ENCODE measurements at places on chromosomes 11 and 22.

- no peak for DNase-seq
These were observed 420.0 kb downstream of the CTTN start for GRCh38 chr11:70818351-70818750.

DNA sequence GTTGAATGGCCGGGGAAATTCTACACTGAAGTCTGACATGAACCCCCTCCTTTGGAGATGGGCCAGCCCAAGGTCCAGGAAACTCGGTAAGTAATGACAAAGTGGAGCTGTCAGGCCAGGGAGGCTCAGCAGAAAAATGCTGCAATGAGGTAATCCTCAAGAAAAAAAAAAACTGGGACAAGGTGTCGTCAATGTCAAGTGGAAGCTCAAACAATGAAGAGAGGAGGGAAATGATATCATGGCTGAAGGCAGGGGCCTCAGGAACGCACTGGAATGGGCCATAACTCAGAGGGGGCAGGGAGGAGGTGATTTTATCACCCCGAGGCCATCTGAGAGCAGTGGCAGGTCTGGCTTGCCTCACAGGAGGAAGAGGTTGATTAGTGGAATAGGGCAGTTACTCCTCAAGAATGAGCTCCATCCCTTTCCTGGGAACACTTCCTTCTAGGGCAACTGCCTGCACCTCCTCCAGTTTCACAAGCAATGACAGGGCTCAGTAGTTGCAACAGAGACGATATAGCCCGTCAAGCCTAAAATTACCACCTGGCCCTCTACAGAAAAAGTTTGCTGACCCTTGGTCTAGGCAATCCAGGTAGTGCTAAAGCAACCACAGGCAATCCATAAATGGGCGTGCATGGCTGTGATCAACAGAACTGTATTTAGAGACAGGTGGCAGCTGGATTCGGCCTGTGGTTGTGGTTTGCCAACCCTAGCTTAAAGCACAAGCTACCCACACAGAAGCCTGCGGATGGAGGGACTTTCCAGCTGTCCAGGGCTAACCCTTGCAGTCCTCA, 65.2 kb downstream of the FBXO7 start:
- DNase-seq, result no peak

DNA sequence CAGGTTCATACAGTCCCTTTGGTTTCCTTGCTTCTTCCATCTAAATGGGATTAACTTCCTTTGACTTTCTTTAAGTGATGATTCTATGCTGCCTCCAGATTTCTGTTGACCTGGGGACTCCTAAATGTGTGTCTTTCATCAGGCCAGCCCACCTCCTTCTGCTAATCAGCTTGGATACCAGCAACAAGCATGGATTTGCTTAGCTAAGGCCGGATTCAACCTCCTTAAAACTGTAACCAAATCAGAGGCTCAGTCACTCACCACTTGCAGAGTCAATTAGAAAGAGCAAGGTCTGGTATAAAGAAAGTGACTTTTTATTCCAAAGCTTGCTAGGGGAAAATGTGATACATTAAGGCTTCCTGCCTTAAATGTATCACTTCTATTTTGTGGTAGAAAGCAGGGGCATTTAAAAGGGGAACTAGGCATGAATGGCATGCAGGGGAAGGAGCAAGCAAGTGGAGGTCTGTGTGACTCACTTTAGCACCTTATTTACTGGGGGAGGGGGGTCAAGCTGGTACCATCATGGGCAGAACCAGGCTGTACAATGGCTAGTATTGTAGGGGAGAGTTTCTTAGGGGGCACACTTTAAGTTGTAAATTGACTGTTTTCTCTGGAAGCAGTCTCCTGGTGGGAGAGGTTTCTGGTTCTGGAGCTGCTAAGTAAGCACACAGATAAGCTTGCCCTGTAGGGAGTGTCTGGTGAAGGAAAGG, 239.0 kb upstream of the PDGFD start:
- DNase-seq, result no peak

- no peak for DNase-seq
These were observed 4.2 kb downstream of the THYN1 start for GRCh38 chr11:134248910-134249480.

- no peak for DNase-seq
These were observed 221.2 kb upstream of the BLID start for GRCh38 chr11:122337241-122337640.

DNA sequence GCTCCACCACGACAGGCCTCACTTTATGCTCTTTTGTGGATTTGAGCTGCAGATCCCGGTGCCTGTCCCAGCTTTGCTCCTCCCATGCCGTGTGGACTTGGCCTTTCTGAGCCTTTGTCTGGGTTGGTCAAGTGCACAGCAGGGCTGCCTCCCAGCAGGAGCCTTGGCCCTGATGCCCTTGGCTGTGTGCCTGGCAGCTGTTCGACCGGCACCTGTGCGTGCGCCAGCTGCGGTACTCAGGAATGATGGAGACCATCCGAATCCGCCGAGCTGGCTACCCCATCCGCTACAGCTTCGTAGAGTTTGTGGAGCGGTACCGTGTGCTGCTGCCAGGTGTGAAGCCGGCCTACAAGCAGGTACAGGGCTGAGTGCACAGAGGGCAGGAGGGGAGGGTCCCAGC, 46.5 kb downstream of the MYO7A start:
- DNase-seq, result no peak

GRCh38 chr22:23470811-23471389, 109.2 kb downstream of the IGLL1 start:
- DNase-seq, result no peak

- DNase-seq, result no peak
These were observed 62.8 kb downstream of the PHF21B start for GRCh38 chr22:44947049-44947448.

DNA sequence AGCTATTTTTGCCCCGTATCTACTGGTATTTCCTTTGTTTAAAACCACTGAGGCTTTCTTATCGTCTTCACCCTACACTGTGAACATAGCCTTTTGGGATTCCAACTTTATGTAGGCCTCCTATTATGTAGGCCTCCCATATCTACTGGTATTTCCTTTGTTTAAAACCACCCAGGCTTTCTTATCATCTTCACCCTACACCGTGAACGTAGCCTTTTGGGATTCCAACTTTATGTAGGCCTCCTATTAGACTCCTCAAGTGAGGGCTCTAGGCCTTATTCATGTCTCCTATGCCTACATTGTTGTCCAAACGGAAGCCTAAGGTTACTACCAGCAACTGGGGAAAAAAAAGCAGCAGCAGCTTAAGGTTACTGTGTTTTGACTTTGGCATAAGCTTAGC, 23.7 kb downstream of the CEP295 start:
- no peak for DNase-seq

DNA sequence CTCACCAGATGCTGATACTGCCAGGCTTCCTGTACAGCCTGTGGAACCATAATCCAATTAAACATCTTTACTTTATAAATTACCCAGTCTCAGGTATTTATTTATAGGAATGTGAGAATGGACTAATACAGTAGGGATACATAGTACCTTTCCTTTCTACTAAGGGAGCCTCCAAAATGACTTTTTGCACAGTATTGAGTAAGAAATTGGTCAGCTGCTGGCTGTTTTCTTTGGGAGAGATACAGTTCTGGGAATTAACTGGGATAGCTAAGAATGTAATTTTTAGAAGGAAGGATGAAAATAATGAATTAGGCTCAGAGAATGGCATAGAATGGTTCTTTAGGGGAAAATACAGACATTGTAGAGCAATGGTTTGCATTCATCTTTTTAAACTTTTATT, 426.0 kb upstream of the DDI1 start:
- DNase-seq, result no peak

DNA sequence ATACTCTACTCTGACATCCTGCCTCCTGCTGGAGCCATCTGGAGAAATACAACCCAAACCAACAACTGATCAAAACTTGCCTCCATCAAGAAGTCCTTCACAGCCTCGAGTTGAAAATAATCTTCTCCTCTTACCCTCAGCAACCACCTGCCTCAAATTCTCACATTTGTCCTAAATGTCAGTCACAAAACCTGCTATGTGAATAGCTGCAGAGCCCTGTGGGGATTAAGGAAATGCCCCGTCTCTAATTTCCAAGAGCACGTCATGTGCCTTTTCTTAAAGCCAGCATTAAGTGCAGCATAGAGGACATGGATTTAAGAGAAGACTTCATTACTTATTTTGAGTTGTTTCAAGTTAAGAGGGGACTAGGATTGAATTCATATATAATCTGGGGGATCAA, 105.9 kb downstream of the TRPC6 start:
- no peak for DNase-seq

GRCh38 chr11:28514391-28514790, 406.2 kb downstream of the METTL15 start:
- no peak for DNase-seq

GRCh38 chr11:125256541-125257189, 92.1 kb downstream of the PKNOX2 start:
- DNase-seq, result no peak

DNA sequence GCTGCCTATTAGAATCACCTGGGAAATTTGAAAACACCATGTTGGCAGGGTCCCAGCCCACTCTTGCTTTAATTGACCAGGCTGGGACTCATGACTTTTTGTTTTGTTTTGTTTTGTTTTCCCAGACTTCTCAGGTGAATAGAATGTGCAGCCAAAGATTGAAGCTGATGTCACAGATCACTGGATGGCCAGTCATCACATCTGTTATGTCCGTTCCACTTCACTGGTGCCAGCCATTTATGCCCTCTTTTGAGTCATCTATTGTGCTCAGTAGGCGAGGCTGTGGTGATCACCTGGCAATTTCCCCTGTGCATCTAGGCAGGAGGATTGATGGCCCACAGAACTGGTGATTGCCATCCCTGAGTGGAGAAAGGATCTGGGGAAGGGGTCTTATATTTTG, 297.3 kb downstream of the INSC start:
- DNase-seq, result no peak

- DNase-seq, result no peak
These were observed 2.1 kb downstream of the GRIK4 start for GRCh38 chr11:120513436-120514315.

DNA sequence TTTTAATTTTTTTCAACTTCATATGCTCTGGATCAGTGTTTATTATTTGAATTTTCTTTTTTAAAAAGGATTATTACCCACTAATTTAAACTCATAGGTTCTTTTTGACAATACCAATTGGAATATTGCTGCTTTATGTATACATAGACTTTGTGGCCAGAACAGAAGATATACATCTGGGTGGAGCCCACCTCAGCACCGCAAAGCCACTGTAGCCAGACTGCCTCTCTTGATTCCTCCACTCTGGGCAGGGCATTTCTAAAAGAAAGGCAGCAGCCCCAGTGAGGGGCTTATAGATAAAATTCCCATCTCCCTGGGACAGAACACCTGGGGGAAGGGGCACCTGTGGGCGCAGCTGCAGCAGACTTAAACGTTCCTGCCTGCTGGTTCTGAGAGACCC, 10.6 kb upstream of the C11orf58 start:
- DNase-seq, result no peak

GRCh38 chr11:25970726-25971508, 361.0 kb upstream of the ANO3 start:
- DNase-seq, result no peak

DNA sequence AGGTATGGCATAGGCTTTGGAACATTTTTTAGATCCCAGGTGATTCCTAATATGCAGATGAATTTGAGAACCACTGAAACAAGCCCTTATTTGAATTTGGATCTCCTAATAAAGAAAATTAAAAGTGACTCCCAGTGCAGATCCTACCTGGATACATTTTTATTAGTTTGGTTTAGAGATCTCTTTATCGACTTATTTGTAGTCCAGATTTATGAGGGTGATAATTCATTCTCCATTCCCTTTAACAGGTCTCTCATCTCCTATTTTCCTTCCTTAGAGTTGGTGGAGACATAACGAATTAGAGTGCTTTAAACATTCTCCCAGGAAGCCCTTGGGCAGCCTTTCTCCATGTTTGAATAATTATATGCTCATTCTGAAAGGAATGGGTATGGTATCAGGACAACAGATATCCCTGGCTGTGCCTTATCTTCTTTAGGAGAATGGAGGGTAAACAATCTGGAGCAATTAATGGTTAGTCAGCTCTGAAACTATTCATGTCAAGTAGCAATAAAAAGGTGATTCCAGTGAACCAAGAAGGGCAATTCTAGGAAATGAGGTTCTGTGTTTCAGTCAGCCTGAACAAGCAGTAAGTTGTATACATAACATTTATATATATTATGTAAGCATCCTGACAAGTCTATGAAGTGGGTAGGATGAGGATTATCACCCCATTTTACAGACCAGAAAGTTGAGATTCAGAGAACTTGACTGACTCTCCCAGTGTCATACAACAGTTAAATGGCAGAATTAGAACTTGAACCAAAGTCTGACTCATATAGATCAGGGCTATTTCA, 53.9 kb upstream of the RCE1 start:
- DNase-seq, result no peak

GRCh38 chr11:134293119-134294113, 17.2 kb downstream of the GLB1L3 start:
- DNase-seq, result no peak

GRCh38 chr11:125901872-125902271, 1.1 kb downstream of the PUS3 start:
- no peak for DNase-seq

- DNase-seq, result no peak
These were observed at the start of gene BTG4 for GRCh38 chr11:111512296-111513239. TSS of gene BTG4 (minus strand) at chr11:111512386. CDS start at chr11:111498776, 13,610 bp downstream.

DNA sequence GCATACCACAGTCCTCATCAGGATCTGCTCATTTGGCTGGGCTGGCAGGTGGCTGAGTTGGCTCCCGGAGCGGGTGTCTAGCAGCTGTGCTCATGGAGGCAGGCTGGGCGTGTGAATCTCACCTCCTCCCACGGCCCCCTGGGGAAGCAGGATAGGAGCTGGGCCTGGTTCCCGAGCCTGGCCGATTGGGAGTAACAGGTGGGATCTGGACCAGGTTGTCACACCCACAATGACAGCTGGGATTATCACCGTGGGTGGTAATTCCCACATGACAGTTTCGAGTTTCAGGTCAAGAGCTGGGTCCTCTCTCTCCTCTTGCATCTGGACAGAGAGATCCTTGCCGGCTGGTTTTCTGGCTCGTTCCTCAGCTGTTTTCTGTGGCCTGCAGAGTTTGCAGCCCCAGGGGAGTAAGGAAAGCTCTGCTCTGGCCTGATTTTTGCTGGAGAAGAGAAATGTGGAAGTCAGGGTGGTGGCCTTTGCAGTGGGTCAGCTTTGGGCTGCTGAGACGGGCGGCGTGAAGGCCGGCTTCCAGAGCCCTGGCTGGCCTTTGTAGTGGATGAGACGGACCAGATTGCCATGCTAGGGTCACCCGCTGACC, 57.0 kb downstream of the BCR start:
- DNase-seq, result no peak

GRCh38 chr11:102983486-102983885, 28.0 kb upstream of the MMP13 start:
- DNase-seq, result no peak

All from H54 (cell line).